Fibroblast of mammary gland (primary cell): ENCODE measurements at places on chromosomes 1 and 21.

DNA sequence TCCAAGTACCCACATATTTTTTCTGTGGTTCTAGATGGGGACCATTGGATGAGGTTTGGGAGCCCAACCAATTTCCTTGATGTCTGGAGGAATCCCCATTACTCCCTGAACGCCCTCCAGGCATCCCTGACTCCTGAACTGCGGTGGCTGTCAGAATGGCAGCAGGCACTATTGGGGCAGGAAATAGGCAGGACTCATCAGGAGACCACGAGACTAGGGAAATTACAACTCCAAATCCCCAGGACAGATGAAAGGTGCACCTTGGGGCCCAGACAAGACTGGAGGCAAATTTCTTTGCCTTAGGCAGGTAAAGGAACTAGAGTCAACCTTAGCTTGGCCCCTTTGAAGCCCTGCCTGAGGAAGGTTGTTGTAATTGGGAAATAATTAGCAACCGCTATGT, 1.1 kb downstream of the CGN start:
- DNase-seq: no peak

DNA sequence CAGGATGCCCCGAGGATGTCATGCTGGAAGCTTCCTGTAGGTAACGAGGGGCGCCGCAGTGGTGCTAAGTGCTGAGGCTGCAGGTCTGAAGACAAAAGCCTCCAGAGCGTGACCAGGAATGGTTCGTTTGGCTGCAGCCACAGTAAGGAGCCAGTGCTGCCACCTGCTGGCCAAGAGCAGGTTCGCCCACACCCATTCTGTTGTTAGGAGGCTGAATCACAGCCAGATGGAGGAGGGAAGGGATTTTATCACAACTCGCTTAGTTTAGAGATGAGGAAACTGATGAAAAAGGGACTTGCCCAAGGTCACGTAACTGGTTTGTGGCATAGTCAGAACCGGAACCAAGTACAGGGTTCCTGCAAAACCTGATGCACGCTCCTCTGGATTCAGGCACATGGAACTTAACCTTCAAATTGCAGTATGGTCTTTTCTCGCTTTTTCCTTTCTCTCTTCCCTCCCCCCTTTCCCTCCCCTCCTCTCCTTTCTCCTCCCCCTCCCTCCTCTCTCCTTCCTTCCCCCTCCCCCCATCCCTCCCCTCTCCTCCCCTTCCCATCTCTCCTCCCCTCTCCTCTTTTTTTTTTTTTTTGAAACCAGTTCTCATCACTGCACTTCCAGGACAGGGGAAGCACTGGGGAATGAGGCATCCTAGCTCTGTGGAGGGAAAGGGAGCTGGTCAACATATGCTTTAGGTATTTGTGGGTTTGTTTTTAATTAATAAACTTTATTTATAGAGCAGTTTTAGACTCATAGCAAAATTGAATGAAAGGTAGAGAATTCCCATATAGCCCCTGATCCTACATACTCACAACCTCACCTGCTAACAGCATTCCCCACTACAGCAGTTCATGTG, 81.8 kb downstream of the MPZL1 start:
- peak; percentile 94 for DNase-seq

DNA sequence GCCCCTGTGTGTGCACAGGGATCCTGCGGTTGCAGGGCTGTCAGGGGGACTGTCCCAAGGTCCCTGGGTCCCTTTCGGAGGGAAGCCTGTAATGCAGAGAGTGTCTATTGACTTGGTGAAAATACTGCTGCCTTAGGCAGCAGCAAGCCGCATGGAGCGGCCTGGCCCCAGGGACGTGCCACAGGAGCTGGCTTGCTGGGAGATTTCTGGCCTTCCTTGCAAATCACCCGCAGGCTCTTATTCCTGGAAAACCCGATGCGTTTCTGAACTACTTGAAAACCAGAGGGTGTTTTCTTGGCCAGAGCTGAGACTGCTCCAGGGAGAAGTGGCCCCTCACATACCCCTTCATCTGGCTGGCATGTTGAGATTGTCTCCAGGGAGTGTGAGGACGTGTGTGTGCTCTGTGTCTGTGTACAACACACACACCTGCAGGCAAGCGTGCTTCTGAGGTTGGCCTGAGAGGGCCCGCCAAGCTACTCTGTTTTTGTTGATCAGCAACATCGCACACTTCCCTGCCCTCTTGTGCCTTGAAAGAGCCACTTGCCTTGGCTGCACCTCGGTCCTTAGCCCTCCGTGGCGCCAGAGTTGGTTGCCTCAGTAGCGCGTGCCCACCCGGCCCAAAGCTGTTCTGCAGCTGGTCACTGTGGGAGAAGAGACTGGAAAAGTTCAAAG, 10.5 kb downstream of the PRDM16 start:
- DNase-seq: no peak

DNA sequence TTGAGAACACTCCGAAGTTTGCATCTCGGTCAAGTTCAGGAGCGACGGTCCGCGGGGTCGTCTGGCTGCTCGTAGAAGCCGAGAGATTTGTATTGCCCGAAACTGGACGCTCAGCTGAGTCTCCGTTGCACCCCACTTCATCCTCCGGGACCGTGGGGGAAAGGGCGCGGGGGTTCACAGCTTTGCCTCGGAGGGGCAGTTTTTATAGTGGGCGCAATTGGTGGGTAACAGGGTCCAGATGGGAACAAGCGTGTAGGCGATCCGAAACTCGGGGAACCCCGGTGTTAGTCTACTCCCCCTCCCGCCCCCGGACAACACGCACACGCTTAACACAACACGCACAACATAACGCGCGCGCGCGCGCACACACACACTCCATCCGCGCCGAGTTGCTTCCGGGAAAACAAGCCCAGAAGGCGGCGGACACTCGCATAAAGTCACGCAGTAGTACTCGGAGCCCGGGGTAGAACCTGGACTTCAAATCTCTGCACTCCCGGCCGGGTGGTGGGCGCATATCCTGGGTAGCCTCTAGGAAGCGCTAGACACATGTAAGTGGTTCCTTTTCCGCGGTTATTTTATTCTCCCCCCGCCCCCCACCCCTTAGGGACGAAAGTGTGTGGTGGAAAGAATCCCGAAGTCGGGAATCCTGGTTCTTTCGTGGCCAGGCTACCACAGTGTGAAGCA, 1.1 kb upstream of the JUN start:
- peak; percentile 92 for DNase-seq

DNA sequence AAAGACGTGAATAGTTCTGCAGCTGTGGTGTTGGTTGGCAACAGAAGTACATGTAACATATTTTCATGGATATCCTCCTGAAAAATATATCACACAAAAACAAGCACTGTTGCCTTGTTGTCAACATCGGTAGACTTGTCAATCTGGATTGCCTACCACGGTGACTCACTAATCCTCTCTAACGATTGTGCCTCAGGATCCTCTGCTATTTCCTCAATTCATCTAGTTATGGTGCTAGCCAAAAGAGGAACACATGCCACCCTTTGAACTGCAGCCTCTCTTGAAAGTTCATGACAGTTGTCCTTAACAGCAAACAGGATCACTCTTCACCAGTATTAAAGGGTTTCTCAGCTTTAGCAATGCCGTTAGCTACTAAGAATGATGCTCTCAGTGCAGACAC, 25.7 kb downstream of the RASAL2 start:
- no peak for DNase-seq

- peak; percentile 73 for DNase-seq
Observed at GRCh38 chr1:117284399-117285215, 73.9 kb upstream of the VTCN1 start.

- DNase-seq: peak; percentile 77
Observed at GRCh38 chr1:45767035-45767434, 16.6 kb upstream of the IPP start.

- DNase-seq: no peak
Observed at GRCh38 chr1:98098473-98098872, 177.6 kb upstream of the DPYD start.

DNA sequence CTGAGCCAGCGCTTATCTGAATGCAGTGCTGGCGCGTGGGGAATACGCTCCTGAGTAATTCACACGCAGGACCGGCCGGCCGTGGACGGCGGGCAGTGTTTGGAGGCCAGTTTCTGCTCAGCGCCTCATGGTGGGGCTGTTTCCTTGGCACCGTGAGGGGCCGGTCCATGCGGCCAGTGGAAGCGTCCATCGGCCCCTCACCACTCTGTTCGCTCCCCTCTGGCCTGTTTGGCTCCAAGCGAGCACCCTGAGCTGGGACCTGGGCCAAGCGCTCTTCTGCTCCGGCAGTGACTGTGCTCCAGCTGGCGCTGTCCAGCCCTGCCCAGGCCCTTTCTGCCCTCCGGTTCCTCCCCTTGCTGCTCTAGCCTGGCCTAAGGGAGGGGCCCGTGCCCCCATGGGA, 16.3 kb upstream of the PLCH2 start:
- peak; percentile 60 for DNase-seq

- DNase-seq: no peak
Observed at GRCh38 chr1:59352065-59352464, 55.2 kb downstream of the FGGY start.

DNA sequence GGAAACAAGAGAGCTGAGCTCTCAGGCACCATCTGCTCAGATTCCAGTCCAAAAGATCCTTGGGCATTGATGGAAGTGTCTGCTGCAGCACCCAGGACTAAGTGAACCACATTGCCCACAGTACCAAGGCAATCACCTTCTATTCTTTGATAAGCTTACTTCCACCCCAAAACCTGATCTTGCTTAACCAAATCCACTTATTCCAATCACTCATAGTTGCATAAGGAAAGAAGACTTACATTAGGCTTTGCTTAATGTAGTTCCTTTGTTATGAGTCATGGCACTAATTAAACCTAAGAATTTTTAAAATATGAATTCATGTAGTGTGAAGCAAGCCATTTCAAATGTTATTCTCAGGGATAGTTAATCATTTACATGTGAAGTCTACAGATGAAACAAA, 84.5 kb downstream of the UCHL5 start:
- peak; percentile 27 for DNase-seq

- no peak for DNase-seq
Observed at GRCh38 chr21:42349420-42350317, 1.1 kb downstream of the TFF2 start.

DNA sequence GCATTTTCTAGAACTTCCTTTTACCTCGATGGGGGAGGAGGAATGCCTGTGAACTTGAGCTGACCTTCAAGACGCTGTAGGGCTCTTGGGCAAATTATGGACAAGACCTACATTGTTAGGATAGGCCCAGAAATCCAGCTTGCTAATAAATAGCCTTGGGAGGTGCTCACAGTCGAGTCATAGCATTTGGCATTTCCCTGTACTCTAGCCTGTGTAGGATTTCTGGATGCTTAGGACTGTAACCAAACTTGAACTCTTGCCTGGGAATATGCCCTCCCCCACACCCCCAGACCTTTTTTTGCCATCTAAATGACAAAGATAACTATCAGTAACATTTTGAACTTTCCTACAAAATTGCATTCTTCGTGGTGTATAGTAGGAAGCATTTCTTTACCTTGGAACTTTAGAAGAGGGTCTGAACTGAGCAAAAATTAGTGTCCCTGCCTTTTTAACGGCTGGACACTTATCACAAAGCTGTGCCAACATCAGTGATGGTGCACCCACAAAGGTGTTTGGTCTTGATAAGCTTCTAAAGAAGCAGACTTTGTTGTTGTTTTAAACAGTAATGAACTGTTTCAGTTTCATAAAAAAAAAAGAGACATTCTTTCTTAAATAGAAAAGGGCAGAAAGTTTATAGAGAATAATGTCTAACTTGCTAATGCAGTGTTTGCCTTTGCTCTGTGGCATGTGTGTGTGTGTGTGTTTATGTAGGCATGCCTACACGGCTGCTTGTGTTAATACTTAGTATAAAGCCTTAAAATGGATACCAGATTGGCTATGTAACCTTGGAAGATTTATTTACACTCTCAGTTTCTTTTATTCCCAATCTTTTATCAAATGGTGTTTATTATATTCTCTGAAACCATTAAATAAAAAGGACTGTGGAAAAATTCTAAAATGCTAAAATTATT, 88.2 kb downstream of the NFIA start:
- peak; percentile 57 for DNase-seq

GRCh38 chr1:3011631-3012455, 9.4 kb upstream of the ACTRT2 start:
- DNase-seq: no peak

GRCh38 chr1:95061445-95062006, 11.2 kb downstream of the ALG14 start:
- DNase-seq: no peak

DNA sequence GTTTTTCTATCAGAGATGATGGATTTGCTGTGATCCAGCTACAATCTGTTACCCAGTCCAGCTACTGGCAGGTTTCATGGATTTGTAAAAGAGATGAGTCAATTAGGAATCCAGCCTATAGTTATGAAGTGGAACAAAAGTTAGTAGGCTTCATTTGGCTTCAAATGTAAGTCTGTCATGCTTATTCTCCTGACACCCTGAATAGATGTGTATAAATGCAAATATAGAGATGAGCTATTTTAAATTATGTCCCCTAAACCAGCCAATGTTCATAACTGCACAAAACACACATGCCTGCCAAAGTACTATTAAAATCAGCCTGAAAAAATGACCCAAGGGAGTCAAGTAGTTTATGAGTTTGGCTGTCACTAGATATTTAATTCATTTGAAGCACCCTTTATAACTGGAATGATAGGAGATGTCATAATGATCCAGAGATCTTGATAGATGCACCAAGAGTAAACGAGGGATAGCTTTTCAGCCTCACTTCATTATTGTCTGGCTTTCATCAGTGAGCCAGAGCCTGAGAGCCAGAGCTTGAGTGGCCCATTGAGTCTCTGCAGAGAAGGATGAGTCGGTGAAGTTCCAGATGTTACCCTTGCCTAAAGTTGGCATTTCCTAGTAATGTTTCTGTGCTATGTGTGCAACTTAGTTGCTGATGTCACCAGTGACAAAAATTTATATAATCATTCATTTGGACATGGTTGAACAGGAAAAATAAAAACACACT, 11.8 kb upstream of the NTMT2 start:
- peak; percentile 56 for DNase-seq

- no peak for DNase-seq
Observed at GRCh38 chr1:34419663-34420136, 243.0 kb downstream of the C1orf94 start.

DNA sequence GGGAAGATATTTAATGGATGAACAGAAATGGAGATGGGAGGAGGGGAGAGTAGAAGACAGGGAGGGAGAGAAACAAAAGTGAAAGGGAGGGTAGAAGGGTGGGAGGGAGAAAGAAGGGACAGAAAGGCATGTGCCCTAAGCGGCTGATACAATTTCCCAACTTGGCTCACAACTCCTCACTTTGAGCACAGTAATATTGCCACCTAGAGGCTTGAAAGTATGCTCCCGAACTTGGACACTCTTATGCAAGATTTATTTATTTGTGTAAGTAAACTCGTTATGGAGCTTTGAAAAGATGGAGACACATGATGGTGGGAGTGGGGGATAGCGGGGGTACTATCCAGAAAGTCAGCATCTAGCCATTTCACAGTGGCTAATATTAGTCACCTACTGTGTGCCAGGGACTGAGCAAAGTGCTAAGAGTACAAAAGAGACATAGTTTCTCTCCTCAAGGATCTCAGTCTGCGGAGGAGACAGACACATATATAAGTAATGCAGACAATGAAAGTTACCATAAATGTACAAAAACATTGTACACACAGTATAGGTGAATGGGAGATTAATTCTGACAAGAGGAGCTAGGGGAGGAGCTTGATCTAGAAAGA, 189.7 kb downstream of the SEC16B start:
- DNase-seq: peak; percentile 82

DNA sequence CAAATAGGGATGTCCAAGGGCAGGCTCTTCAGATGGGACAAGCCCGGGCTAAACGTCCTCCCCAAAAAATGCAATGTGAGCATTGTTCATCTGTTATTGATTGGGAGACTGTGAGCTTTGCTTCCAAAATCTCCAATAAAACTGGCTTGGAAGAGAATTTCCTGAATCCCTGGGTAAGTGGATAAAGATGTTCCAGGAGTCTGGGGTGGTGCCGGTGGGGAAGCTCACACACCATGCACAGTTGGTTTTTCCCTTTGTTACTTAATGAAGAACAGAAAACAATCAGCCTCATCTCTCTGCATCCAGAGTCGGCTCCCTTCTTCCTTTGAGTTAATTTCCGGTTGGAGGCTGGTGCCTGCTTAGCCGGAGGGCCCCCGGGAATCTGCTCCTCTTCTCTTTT, 72.1 kb upstream of the ZBTB40 start:
- DNase-seq: peak; percentile 25
